ENCODE measurements at places on chromosomes 5 and 9.

DNA sequence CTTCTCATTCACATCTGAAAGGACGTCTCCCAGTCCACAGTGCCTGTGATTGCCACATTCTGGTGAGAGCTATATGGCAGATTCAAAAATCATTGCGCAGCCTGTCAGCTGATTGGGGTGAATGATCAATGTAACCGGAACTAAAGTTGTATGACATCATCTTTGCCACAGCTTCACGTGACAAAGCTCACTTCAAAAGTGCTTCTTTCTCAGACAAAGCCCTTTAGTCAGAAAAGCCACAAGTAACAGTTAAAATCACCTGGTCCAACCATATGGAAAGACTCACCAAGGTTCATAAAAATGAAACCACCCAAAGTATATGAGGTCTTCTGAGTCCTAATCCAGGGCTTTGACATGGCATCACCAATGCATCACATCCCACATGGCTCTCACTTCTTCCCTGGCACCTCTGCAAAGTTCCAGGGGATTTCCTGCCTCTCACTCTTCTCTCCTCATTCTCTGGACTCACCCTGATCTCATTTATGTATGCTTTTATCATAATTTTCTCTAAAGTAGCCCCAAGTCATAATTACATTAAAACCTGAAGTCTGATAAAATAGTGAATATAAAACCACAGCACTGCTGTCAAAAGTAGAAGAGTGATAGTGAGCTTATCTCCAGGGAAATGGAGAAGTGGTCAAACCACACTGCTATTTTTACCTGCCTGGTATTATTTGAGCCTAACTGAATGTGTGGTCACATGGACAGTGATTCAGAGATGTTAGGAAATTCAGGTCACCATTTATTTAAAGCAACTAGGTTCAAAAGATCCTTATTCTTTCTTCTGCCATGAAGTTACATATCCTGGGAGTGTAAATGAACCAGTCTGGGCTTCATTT, 193.1 kb upstream of the PTGER4 start:
- DNase-seq: peak; percentile 14

DNA sequence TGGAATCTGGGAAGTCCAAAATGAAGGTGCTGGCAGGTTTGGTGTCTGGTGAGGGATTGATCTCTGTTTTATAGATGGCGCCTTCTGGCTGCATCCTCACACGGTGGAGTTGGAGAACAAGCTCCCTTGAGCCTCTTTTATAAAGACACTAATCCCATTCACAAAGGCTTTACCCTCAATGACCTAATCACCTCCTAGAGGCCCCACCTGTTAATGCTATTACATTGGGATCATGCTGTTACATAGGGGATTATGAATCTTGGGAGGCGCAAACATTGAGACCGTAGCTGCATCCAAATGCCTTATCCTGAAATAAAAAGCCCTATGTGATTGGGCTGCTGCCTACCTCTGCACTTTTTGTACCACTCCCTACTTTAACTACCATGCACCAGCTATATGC, 197.1 kb upstream of the HMHB1 start:
- DNase-seq: no peak

- DNase-seq: no peak
Measured at GRCh38 chr9:137339045-137339907, 37.2 kb upstream of the NRARP start.

GRCh38 chr5:158224253-158224652, 365.3 kb upstream of the CLINT1 start:
- DNase-seq: no peak

DNA sequence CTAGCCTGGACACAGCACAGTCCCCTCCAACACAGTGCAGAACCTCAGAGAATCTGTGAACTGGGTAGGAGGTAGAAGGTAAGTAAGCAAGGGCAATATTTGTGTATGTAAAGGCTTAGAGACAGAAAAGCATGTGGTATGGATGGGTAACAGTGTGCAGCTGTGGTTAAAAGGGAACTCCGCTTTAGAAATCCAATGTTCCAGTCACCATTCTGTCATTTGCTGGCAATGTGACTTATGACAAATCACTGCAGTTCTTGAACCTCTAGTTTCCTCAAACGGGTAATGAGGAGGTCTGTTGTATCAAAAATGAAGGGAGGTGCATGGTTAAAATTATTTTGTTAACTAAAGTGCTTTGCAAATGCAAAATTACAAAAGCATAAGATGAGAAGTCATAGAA, 125.5 kb upstream of the IFNE start:
- DNase-seq: peak; percentile 70

DNA sequence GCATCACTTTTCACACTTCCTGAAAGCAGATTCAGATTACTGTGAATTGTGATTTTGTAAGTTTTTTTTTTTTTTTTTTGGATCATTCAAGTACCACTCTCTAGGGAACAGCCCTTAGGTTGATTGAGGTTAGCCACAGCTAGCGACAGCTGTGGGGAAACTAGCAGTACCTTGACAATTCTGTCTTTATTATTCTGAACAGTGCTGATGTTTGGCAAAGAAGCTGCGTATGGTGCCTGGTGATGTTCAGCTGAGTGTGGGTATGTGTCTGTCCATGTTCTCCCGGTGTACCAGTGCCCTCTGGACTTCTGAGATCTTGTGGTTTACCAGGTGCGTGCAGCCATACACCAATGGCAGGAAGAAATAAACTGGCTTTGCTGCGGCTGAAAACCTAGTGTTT, 117.3 kb upstream of the PLPPR1 start:
- no peak for DNase-seq

GRCh38 chr9:13805546-13805945, 508.4 kb downstream of the NFIB start:
- DNase-seq: no peak

GRCh38 chr5:139960723-139961383, 82.2 kb downstream of the NRG2 start:
- no peak for DNase-seq

DNA sequence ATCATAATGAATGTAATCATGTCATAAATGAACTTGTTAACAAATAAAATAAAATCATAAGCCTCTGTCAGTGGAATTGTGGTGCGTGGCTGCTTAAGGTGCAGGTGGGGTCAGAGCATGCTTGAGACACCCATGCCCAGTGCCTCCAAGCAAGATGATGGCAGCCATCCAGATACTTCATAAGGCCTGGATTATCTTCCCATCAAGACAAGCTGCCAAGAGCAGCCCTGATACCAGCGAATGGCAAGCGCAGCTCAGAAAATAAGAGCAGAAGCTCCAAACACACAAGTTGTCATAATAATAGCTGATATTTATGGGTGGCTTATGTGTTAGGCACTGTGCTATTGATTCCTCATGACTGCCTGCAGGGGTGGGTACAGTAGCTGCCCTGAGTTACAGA, 21.8 kb upstream of the LMX1B start:
- DNase-seq: no peak

DNA sequence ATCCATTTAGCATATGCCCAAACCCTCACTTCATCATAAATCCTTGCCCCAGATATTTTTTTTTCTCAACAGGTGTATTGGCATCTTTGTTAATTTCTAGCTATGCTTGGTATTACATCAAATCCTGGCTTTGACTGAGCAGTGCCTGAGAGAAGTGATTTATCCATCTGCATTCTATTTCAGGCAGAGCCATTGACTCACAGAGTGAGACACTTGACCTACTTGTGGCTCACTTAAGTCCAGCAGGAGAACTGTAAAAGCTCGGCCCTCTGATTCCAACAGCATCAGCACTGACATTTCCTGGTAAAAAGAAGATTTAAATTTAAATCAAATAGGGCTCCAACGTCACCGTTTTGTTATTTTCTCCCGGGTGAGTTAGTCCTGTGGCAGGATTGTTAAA, 93.4 kb downstream of the PLK2 start:
- DNase-seq: peak; percentile 47

- DNase-seq: peak; percentile 51
Measured at GRCh38 chr5:166883016-166883415, 1408.4 kb upstream of the WWC1 start.

DNA sequence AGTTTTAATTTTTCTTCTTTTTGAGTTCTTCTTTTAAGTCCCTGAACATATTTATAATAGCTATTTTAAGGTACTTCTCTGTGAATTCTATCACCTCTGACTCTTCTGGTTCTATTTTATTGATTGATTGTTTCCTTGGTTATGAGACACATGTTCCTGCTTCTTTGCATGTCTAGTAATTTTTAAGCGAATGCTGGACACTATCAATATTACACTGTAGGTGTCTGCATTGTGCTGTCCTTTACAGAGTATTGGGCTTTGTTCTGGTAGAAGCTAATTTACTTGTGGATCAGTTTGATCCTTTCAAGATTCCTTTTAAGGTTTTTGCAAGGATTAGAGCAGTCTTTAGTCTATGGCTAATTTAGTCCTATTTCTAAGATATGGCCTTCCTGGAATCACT, 195.7 kb downstream of the GAPVD1 start:
- no peak for DNase-seq

GRCh38 chr9:89601306-89601705, 3.5 kb upstream of the GADD45G start:
- DNase-seq: no peak

- peak; percentile 75 for DNase-seq
Measured at GRCh38 chr5:54807421-54807820, 178.0 kb downstream of the ESM1 start.

DNA sequence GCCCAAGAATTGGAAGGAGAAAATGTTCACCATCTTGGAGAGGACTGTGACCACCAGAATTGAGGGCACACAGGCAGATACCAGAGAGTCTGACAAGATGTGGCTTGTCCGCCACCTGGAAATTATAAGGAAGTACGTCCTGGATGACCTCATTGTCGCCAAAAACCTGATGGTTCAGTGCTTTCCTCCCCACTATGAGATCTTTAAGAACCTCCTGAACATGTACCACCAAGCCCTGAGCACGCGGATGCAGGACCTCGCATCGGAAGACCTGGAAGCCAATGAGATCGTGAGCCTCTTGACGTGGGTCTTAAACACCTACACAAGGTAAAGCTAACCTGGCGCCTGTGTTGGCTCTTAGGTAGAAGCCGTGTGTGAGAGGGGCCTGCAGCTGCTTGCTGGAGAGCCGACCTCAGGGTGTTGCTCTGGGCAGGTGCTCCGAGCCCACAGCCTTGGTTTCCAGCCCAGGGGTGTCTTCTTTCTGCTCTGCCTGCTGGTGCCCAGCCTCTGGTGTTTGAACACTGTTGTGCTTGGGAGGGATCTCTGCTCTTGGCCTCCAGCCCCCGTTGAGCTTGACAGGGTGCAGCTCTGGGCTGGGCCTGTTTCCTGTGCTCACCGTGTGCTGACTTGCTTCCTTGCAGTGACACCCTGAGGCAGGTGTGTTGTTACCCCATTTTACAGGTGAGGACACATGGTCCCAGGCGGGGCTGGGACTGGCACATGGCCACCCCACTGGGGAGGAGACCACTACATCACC, 10.9 kb downstream of the EXOC3 start:
- DNase-seq: no peak

DNA sequence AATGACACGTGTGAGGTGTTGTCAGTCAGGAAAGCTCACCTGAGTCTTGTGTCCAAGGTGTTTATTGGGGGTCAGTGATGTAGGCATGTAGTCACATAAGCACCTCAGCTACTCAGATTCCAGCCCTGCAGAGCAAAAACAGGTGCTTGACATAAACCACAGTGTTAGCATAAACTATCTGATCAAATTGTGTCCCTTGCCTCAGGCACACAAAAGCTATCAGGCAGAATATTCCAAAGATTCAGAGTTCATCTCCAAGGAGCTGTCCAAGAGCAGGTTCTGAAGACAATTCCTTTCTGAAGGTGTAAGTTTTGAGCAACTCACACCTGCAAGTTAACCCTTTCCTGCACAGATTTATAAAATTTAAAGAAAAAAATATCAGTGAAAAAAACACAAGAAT, 102.2 kb upstream of the ITGA1 start:
- DNase-seq: no peak

GRCh38 chr5:118789366-118789765, 199.0 kb downstream of the DTWD2 start:
- DNase-seq: no peak

DNA sequence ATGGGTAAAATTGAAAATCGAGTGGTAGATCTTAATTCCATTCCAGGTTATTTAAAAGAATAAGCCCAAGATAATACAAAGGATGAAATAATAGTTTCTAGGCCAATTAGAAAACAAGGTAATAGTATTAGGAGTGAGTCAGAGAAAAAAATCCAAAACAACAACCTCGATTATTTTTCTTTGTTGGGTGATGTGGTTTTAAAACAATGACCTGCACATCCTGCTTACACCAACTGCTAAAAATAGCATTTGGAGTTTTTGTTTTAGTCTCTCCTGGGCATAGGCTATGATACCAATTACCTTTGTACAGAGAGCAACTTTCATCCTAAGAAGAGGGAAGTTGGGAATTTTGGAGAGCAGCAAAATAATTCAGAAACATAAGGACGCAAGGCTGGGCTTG, 101.7 kb upstream of the MYO10 start:
- DNase-seq: peak; percentile 46

DNA sequence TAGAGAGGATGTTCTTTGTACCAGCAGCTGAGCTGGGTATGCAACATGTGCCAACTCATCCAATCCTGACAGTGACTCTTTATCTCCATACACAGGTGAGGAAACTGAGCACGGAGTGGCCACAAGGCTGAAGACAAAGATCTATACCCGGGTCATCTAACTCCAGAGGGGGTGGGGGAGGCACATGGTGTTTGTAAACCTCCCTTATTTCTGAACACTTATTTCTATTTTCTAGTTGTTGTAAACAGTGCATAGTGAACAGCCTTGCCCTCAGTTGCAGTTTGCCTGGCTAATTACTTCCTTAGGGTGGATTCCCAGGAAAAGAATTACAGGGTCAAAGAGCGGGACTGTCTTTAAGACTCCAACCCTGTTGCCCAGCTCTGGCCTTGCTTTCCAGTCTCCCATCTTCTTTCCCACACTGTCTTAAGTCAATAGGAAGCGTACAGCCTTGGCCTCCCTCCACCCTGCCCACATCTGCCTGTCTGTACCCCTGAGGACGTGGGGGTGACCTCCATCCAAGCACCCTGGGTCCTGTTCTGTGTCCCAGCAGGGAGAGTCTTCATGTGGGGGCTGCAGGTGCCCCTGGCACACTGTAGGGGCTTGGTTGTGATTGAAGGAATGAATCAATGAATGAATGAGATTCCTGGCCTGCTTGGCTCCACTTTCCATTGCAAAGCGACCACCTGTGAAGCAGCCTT, 13.2 kb upstream of the FIBCD1 start:
- no peak for DNase-seq

GRCh38 chr9:129108805-129109536, 1.6 kb downstream of the CRAT start:
- DNase-seq: no peak

- DNase-seq: peak; percentile 65
Measured at GRCh38 chr5:78633700-78634099, 14.9 kb downstream of the LHFPL2 start.

DNA sequence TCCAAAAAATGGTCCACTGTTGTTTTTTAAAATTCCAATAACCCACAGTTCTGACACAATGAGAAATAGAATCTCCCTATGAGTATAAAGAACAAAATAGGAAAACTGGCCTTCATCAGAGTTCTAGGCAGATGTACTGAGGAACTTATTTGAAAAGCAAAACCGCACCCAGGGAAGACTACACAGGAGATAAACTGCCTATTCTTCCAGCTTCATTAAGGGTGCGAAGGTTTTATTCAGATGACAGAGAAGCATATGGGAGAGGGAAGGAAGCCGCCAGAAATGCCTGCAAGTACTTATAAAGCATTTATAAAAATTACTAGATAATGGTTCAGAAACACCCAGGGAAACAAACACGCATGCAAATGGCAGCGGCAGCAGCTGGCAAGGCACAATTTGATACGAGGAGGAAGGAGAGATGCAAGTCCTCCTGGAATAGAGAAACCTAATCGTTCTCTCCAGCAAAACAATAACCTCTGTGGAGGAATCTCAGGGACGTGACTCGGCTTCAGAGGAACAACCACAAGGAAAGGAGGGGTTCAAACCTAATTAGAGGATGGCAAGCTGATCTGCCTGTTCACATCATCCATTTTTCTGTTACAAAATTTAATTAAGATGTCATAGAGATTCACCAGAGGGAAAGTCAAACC, 9.0 kb downstream of the TTLL11 start:
- DNase-seq: no peak

Measured in fibroblast of mammary gland (primary cell).